Activated naive CD8-positive, alpha-beta T cell treated with anti-CD3 and anti-CD28 coated beads for 36 hours (primary cell): ENCODE measurements at places on chromosomes 1 and 21.

DNA sequence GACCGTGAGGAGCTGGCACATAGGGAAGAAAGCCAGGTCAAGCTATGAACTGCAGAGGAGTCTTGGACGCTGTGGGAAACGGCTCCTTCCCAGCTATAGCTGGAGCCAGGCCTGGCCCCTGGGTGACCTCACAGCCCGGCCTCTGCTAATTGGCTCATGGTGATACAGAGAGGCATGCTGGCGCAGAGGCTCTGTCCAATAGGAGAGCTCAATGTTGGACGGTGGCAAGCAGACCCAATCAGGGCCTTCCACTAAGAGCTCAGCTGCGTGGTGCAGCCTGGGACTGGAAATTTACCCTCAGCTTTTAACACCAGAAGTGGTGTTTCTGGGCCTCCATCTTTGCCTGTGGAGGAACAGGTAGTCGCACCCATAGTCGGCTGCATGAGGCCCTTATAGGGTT, 64.4 kb upstream of the GRHL3 start:
- no peak for DNase-seq

DNA sequence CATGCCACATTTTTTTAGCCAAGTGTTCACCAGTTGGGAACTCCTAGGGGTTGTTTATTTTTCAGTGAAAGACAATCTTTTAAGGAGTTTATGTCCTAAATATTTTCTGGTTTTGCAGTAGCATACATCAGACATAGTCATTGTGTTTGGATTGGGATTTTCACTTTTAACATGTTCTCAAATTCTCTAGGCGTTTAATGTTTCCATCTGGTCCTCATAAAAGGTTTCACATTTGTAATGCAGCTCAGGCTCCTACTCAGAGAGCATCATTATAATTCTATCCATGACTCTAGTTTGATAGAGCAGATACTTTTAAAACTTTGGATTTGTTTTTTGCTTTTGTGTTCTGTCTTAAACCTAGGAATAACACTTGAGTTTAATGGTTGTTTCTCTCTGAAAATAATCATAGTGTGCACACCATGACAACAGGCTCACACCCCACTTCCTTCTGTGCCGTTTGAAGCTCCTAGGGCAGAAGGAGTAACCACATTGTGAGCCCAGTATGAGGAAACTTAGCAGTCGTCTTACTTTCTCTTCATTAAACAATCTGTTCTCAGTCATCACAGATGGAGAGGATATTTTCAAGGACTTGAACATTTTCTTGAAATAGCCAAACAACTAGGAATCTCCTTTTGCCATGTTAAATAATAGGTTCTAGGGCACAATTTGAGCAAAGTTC, 219.6 kb downstream of the PDE4B start:
- DNase-seq = no peak

DNA sequence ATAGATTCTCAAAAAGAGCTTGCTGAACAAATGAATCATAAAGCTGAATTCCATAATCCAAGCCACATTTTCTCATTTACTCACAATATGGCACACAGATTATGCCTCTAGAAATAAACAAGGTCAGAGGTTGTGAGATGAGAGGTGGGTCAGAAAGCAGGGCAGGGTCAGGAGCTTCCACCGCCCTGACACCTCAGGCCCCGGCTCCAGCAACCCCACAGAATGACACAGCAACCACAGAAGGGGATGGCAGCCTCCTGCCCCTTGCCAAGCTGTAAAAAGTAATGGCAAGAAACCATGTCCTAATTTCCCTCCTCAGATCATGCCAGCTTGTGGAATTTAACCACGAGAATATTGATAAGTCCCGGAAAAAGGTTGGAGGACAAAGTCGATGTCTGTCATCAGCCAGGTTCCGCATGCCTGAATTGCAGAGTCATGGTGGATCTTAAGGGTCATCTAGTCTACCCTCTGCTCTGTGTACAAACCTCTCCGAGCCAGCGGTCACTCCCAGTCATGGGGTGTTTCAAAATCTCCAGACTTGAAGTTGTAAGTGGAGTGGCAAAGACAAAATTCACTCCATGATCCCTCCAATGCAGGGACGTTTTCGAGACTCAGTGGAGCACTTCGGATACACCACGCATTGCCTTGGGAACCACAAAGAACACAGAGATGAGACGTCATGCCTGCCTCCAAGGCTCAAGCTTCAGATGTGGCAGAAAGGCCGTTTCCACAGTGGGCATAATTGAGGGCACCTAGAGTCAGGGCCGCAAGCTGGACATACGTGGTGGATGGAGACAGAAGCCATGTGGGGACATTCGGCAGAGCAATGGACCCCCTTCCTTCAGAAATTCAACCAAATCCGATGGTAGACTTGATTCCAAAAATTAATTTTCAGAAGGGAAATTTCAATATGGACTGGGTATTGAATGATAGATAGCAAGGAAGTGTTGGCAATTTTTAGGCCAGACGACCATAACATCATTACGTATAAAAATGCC, 254.0 kb downstream of the TOMM20 start:
- DNase-seq = no peak

DNA sequence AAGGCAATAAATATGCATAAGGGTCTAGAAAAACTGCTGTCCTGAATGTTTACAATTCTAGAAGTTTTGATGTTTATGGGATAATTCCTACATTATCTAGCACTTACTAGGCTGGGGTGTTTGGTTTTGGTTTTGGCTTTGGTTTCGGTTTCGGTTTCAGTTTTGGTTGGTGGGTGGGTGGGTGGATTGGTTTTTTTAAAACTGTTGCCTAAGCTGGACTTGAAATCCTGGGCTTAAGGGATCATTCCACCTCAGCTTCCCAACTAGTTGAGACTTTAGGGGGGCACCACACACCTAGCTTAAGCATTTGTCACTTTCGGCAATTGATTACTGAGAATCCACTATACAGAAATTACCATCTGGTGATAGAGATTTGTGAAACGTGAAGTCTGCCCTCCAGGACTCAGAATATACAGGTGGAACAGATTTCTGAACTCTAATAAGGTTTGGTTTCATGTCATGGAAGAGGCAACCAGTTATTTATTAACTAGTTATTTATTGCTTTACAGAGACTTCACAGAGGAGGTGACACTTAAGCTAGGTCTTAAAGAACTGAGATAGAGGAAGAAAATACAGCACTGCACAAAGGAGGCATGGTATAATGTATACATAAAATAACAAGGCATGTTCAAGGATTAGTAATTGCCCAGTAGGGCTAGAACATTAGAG, 69.6 kb downstream of the PIK3R3 start:
- DNase-seq = peak; percentile 50

GRCh38 chr1:18539171-18539570, 58.4 kb downstream of the KLHDC7A start:
- no peak for DNase-seq

DNA sequence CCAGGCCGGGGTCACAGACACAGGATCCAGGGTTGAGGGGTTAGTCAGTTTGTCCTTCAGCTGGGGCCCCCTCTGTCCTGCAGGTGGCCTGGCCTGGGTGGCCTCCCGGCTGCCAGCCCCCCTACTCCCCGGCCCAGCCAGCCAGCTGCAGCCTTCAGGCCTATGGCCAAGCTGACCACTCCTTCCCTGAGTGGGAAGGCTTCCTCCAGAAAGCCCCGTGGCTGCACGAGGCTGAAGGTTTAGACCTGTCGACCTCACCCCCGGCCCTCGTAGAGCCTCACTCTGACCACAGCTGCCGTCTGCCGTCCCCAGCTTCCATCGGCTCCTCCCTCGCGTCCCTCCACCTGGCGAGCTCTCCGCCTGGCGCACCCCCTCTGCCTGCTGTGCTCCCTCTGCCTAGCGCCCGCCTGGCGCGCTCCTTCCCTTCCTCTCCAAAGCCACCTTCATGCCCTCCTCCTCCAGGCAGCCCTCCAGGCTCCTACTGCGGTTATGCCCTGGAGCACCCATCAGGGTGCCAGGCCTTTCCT, 9.6 kb downstream of the TTLL10 start:
- DNase-seq = no peak

DNA sequence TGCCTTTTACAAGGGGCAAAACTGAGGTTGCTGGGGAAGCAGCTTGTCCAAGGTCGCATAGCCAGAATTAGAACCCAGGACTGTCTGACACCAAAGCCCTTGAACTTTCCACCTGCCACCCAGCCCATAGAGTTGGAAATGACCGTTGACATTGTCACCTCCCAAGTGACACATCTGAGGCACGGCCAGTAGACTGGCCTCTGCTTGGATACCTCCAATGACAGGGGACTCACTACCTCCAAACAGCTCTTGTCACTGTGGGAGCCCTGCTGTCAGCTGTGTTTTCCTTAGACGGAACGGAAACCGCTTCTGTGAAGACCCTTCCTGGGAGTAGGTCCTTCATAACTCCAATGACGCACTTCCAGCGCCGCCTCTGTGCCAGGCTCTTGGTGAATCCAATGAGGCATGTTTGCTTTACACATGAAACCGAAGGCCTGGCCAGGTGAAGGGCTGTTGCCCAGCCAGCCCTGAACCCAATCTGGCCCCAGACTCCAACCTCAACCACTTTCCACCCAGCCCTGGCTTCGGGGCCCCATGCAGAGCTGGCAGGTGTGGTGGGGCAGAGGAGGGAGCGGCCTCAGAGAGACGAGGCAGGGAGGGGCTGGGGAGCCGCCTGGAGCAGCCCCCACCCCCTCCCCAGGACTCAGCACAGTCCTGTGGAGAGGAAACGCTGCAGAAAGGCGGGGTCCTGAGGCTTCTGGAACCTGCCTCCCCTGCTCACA, 109.2 kb upstream of the IFFO2 start:
- DNase-seq = no peak

DNA sequence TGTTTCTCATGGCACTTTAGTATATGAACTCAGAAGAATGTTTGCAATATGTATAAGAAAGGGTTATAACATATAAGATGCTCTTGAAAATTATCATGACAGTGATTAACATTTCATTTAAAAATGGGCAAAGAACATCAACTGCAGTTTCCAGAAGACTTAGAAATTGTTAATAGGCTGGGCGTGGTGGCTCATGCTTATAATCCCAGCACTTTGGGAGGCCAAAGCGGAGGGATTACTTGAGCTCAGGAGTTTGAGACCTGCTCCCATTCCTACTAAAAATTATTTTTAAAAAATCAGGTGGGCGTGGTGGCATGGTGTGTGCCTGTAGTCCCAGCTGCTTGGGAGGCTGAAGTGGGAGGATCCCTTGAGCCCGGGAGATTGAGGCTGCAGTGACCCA, 23.1 kb downstream of the MTF2 start:
- no peak for DNase-seq

- DNase-seq = no peak
Measured at GRCh38 chr1:242398351-242398750, 126.1 kb downstream of the PLD5 start.

- no peak for DNase-seq
Measured at GRCh38 chr1:78375996-78376395, 114.8 kb upstream of the PTGFR start.

DNA sequence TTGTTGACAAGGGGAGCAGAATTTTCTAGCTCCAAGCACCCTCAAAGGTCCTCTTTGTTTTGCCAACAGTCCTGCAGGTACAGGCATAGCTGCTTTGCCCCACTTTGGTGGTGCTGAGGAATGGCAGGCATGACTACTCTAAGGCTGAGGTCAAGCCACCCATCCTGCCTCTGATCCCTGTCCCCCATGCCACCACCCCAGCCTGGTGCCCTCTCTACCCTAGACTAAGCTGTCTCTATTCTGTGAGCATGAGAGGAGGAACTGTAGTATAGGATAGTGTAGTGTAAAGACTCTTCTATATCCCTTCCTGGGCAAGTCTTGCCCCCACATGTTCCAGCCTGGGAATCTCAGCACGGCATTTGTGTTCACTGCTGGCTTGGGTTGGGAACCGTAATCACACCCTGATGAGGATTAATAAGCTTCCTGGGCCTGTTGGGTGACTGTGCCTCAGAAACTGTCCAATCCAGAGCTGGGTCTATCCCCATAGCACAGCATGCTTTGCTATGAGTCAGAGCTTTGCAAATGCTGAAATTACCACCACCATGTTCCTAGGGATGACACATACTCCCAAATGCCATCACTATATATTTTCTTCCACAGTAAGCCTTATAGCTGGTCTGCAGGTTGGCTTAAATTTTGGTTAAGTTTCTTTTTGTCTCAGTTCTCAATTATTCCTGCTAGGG, 105.7 kb upstream of the PPP2R5A start:
- no peak for DNase-seq

DNA sequence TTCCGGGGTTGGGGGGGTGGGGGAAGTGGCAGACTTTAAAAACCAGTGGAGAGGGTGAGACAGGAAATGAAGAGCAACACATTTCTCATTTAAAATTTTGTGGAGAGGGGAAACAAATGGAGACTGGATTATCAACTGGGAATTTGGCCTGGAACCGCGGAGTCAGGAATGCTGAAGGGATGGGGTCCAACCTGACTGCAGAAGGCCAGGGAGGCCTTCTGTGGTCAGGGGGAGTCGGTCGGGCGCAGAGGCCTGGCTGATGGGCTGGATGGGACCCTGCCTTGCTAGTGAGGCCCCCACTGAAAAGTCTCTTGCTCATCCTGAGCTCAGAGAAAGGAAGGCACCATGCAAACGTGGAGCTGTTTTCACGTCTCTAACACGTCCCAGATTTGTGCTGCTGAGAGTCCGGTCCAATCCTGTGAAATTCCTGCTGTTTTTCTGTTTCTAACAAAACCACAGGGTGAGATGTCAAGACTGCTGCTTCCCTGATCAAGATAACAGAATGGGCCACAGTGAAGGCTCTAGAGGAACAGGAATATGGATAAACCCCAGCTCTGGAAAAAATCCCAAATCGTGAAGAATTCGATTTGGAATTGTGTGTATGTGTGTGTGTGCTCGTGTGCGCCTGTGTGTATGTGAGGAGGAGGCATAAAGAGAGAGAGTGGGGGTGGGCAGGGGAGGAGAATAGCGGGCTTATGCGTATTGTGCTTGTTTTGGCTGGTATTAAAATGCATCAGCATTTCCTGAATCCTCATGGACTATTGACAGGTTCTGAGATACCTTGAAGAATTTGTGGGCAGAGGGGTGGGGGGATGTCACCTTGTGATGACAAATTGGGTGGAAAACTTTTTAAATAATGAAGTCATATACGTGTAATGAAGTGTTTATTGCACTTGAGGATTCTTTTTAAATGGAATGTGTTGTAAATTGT, 117.4 kb downstream of the NGF start:
- no peak for DNase-seq
